ENCODE measurements at places on chromosomes 12 and 14.

DNA sequence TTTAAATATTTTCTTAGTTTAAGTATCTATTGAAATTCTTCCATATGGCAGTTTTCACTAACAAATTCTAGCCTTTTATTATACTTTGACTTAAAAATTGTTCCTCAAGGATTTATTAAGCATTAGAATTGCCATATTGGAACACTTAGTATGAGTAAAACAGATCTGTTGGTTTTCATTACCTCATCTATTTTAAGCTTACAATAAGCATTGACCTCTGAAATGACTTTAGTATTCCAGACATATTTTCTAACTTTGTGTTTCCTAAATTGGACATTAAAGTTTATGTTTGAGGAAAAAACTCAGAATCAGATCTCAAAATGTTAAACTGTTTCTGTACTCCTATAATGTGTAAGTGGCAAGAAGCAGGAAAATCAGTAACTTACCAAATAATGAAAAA, 48.4 kb downstream of the CSRP2 start:
- no peak for DNase-seq

DNA sequence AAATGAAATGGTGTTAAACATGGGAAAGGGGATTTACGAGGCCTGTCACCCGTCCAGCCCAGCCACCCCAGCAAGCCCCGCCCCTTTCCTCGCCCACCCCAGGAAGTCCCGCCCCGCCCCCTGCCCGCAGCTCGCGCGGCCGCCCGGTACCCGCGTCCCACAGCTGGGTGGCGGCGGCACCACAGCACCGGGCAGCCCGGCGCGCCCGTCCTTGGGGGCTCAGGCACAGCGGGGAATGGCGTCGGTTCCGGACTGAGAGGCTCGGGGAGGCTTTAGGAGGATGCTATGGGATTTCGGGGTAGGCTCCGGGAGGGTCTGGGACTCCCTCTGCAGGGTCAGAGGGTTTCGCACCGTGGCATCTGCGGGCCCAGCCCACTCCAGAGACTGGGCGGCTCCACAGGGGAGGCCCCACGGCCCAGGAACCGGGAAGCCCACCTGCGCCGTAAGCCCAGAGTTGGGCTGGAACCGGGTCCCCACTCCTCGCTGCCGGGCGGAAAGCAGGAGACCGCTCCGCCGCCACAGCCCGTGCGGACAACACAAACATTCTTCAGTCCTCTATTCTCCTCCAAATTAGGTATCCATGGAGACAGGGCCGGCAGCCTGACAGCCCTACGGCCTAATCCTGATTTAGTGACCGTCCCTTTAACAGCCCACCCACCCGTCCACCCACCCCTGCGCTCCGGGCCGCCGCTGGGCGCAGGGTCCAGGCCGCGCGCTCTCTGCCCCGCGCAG, 1.4 kb downstream of the FIGNL2 start:
- no peak for DNase-seq

DNA sequence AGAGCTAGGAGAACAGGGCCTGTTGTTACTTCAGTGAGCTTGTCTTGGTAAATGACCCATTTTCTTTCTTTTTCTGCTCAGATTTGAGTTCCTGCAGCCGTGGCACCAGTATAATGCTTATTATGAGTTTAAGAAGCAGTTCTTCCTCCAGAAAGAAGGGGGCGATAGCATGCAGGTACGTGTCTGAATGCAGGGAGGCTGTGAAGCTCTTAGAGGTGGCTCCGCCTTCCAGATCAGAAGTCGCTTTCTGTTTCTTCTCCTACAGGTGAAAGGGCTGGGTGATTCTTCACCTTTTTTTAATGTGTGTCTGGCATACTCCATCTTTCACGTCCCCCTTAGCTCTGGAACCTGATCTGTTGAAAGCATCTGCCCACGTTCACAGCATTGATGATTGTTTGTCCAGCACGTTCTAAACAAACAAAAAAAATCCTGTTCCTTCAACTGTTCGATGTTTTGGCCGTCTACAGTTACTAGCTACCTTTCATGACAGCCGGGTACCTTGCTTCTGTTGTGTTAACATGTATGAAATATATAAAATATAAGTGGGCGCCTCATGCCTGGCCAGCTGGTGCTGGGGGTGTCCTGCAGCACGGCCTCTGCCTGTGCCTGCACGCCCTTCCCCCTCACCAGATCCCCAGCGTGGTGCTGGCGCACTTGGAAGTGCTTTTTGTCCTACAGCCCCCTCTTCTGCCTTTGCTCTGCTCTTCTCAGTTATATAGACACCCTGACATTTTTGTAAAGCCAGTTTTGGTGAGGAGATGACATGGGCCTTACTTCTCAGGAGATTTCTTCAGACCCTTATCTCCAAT, 44.6 kb downstream of the SFSWAP start:
- no peak for DNase-seq

GRCh38 chr14:106564058-106564643, 1037.8 kb downstream of the TMEM121 start:
- DNase-seq: peak; percentile 26

DNA sequence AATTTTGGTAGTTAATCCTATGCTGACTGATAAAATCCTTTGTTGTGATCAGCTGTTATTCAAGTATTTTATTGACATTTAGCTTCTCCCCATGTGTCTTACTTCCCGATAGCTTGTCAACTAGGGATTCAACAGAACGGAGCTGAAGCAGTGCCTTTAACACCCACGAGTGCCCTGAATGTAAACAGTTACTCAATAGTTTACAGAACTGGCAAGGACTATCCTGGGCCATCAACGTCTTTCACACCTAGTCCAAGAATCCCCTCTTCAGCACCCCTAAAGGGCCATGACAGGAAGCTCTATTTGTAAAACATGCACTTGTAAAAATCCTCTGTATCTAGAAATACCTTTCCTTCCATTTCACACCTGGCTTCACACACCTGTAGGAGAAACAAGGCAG, 45.3 kb downstream of the SETD3 start:
- no peak for DNase-seq

GRCh38 chr12:132524405-132524804, 34.5 kb downstream of the FBRSL1 start:
- no peak for DNase-seq

GRCh38 chr12:132424811-132425210, 65.1 kb upstream of the FBRSL1 start:
- no peak for DNase-seq

- DNase-seq: no peak
Measured at GRCh38 chr12:14843425-14843887, at the start of gene ART4. ART4 (minus strand) TSS chr12:14843526; CDS start chr12:14843113, 413 bp downstream.

DNA sequence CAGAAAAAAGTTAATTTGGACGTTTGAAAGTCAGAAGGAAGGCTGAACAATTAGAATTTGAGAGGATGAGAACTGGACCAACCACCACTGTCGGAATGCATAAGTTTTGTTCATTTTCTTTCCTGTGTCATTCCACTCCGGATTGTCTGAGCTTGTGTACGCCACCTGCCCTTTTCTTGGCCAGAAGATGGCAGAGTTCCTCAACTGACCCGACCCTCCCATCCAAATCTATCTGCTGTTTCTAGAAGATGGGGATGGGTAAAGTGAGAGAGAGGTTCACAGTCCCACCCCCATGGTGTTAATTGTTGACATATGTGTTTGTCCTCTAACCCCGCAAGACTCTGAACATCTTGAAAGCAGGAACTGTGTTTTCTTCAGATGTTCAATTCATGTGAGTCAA, 388.0 kb downstream of the VRK1 start:
- DNase-seq: no peak

DNA sequence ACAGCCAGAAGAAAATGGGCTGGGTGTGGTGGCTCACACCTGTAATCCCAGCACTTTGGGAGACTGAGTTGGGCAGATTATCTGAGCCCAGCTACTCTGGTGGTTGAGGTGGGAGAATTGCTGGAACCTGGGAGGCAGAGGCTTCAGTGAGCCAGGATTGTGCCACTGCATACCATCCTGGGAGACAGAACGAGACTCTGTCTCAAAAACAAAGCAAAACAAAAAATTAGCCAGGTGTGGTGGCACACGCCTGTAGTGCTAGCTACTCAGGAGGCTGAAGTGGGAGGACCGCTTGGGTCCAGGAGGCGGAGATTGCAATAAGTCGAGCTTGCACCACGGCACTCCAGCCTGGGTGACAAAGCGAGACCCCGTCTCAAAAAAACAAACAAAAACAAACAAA, 3.8 kb upstream of the EMP1 start:
- DNase-seq: no peak

GRCh38 chr12:12735301-12735700, 18.1 kb downstream of the CDKN1B start:
- DNase-seq: no peak

DNA sequence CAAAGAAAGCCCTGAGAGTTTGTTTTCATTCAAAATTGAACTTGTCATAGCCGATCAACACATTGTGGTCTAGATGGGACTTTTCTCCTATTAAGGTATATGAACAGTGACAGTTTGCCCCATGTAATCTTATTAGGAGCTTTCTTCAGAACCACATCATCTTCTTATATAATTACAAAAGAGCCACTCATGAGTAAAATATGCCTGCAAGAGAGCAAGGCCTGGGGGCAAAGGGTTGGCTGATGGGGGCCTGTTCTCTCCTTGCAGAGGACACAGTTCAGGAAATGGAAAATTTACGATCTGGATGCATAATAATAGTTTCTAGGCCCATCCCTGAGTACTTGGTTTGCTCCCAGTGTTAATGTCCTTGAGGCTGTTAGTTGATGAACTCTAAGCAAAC, 87.8 kb downstream of the FLRT2 start:
- no peak for DNase-seq

DNA sequence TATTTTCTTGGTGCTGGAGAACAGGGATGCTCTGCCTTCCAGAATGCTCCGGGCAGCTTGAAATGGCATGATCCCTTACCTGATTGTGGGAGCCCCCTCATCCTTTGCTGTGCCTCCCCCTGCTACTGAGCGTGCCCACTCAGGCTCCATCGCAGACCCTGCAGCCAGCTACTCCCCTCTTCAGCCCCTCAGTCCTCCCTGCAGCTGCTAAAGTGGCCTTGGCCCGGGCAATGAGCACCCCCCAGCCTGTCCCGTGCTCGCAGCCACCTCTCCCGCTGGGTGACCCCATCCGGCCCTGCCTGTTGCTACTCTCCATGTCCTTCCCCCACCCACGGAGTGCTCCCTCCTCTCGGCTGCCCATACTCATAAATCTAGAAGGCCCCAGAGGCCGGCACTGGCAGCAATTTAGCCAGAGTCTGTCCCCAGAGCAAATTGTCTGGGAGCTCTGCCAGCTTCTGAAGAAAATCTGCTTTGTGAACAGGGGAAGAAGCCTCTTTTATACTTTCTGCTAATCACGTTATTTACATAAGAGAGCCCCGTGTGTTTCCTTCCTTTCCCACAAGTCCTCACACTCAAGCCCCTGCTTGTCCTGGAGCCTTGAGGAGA, 143.7 kb upstream of the FRMD6 start:
- no peak for DNase-seq

GRCh38 chr14:71497645-71498086, 434.6 kb upstream of the RGS6 start:
- DNase-seq: no peak

All from activated CD4-positive, alpha-beta T cell treated with anti-CD3 and anti-CD28 coated beads, Interleukin-2, amount 50 U/mL, for 24 hours (primary cell).